ENCODE measurements at places on chromosomes 2 and 18.

- no peak for DNase-seq
These were observed 69.3 kb downstream of the MARCO start for GRCh38 chr2:119011162-119011909.

DNA sequence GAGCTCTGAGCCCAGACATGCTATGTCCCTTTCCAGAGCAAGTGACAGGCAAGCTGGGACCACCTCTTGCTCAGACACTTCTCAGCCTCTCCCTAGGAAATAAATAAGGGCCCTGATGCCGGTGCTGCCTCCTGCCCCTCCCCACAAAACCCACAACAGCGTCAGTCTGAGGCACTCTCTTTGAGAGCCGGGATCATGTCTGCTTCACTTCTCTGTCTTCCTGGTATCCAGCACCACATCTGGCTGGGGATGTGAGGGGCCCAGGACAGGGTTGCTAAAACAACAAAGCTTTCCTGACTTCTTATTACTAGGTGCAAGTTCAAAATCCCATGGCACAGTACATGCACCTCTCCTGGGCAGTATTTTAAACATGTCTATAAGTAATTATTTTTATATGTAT lies 103.9 kb upstream of the GLI2 start:
- no peak for DNase-seq

GRCh38 chr2:175312137-175312536 lies 130.6 kb upstream of the ATP5MC3 start:
- no peak for DNase-seq

DNA sequence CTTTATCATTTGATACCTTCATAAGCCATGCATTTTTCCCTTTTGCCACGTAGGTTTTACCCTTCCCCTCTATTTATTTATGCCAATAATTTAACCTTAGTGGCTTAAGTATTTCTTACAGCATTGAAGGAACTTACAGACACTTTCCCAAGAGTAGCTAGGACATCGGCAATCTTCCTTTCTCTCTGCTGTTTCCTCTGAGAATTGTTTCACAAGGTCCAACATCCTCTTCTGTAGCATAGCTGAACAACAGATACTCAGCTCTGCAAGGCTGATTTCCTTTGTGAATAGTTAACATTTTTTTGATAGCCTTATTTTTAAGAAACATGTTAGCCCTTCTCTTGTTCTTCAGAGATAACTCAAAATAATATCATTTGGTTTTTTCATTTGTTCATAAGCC lies 1.1 kb upstream of the GCA start:
- no peak for DNase-seq

GRCh38 chr18:53862921-53863320 lies 361.5 kb downstream of the MBD2 start:
- DNase-seq = no peak

- peak; percentile 28 for DNase-seq
These were observed 4.8 kb upstream of the PARD6G start for GRCh38 chr18:80252136-80252535.

- DNase-seq = no peak
These were observed 79.2 kb downstream of the THSD7B start for GRCh38 chr2:136844546-136844945.

GRCh38 chr2:58057707-58058530 lies 11.3 kb downstream of the VRK2 start:
- DNase-seq = no peak
